ENCODE measurements at places on chromosomes 6 and 20.

- DNase-seq: no peak
These were observed 7.6 kb upstream of the SERPINB6 start for GRCh38 chr6:2978923-2979322.

GRCh38 chr20:49276161-49276960 is 1.5 kb downstream of the ZNFX1 start:
- no peak for DNase-seq

- no peak for DNase-seq
These were observed 3.4 kb downstream of the TXNDC5 start for GRCh38 chr6:7907159-7907558.

GRCh38 chr20:54133434-54134427 is 40.1 kb downstream of the CYP24A1 start:
- DNase-seq: no peak

DNA sequence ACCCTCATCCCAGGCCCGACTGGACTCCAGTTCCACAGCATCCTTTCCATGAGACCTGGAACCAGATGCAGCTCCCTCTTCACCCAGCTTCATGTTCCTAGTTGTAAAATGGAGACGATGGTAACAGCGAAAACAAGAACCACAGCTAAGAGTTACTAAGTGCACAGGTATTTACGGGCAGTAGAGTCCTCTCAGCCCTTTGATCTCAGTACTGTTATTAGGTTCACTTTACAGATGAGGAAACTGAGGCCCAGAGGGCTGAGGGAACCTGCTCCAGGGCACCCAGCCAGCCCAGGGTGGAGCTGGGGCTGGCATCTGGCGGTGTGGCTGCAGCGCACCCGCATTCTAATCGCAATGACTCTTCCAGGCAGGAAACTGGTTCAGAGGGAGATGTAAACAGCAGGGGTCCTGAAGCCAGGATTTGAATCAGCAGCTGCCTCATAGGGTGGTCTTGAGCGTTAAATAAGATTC is 858 bp downstream of the BCAS1 start:
- DNase-seq: no peak

- no peak for DNase-seq
These were observed 1230.2 kb upstream of the EYS start for GRCh38 chr6:66937180-66937579.
